ENCODE measurements at places on chromosomes 1 and 21. TPM values are rescaled to one million over a fixed set of nuclear protein-coding genes. Genes with fewer than 3 reads are reported as not detected.

GRCh38 chr1:181122222-181122621 lies 33.7 kb downstream of the IER5 start:
- DNase-seq, result no peak

The KIF14 gene
- 16.9 TPM for total RNA-seq

- no peak for DNase-seq
Observed at GRCh38 chr1:165903672-165904071, 76.3 kb downstream of the UCK2 start.

The TRIM45 gene
- 0.17 TPM for total RNA-seq

The SYNJ1 gene
- total RNA-seq, result 7.4 TPM

GRCh38 chr21:44846485-44847260 lies 26.8 kb downstream of the PTTG1IP start:
- DNase-seq, result peak; percentile 73

The LMX1A gene
- total RNA-seq, result not detected

DNA sequence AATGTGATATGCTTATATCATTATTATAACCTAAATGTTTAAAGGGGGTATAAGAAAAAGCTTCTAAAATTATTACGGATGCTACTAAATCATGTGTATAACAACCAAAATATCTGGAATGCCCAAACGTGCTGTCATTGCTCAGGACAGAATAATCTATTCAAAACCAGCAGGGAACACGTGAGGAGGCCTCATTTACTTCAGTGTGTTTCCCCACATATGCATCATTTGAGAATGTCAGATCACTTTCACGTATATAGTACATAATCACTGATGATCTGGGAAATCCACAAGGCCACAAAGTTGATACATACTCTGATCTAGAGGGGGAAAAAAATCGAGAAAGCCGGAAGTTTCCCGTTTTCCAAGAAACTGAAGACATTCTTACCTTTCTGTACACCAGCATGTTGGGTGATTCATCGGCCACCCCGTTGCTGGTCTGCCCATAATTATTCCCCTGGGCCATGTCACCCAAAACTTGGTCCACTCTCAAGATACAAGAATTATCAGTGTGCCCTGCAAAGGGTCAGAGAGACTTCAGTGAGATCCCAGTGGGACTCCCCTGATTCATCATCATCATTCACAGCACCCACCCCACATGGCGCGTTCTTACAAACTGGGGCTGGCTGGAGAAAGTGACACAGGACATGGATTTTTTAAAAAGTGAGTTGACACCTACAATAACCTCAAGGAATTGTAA lies 1.5 kb downstream of the RGS7 start:
- DNase-seq, result no peak

The IL19 gene
- not detected for total RNA-seq

The PER3 gene
- 3.1 TPM for total RNA-seq

GRCh38 chr1:5974631-5975030 lies 17.6 kb downstream of the NPHP4 start:
- DNase-seq, result no peak

The FAM151A gene
- total RNA-seq, result not detected

DNA sequence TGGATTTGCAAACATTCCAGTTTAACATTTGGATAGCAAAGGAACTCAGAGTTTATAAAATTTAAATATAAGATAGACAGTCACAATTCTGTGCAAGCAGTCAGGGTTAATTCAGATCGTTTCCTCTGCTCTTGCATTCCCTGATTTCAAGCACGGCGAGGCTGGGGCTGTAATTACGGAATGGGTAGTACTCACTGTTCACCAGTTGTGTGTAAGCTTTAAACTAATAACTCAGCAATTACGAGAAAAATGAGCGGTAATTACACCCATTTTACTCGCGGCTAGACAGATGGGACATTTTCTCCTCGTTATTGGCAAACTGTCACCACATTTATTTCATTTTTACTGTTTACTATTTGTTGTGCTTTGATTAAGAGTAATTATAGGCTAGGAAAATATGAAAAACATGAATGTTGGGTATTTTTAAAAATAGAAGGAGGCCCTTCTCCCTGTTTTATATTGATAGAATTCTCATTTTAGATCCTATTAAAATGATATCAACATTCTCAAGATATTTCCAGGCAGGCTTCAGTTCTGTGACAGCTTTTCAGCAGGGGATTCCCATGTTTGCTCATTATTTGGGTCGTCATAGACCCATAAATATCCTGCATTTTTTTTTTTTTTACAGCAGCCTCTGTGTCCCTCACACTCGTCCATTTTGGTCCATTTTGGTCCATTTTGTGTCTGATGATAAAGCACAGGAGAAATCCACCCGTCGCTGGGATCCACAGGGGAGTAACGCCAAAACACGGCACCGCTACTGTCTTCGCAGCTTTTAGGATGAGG lies 208.3 kb downstream of the DSCAM start:
- no peak for DNase-seq

- DNase-seq, result peak; percentile 16
Observed at GRCh38 chr21:25967901-25968438, 202.6 kb downstream of the APP start.
